ENCODE measurements at places on chromosomes 16 and 17.

DNA sequence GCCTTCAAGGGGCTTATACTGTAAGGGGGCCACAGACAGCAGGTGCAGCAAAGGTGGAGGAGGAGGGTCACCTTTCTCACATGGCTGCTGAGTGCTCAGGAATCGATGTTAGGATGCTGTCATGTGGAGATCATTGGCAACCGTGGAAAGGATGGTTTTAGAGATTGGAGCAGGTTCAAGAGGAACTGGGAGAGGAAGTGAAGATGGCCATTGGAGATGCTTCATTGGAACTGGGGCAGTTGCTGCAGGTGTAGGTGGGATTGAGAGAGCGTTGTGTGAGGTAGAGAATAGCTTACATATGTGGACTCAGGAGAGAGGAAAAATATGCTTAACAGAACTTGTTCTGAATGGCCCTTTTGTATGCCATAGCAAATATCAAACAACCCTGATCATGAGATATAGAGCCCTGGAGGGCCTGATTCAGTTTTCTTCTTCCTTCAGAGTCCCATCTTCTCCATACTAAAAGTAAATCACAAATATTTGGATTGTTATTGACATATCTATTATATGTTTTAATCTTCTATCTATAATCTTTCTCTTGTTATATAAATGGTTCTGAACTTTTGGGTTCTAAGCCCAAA is 40.8 kb downstream of the LDHD start:
- no peak for DNase-seq

- DNase-seq: no peak
Measured at GRCh38 chr17:49337884-49338283, 24.2 kb downstream of the ZNF652 start.

DNA sequence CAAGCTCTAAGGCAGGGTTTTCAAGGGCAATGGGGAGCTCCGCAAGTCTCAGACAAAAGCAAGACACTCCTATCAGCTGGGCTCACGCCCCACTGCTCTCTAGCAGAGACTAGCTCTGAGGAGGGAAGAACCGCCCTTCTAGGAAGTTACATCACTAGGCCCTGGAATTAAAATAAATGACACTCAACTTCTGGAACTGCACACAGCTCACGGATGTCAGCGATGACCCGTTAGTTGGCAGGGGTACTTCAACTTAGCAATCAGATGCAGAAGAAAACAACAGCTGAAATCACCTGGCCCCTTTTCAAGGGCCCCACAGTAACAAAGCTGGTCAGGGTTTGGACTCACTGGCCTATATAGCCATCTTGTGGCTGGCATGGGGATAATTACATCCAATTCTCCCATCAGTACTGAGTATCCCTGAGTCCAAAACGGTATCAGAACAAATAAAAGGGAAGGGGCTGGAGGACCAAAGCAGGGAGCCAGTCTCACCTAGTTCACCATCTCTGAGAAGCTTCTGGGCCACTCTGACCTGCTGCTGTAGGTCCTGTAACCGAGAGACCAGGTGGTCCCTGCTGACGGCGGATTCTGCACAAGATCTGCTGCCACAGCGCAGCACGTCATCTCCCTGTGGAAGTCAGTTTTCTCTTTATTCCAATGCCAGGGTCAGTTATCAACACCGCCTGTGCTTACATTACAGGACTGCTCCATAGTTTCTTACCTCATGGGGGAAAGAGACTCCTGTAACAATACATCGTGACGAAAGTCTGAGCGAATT is 22.2 kb downstream of the SERPINF1 start:
- peak; percentile 86 for DNase-seq

- DNase-seq: peak; percentile 14
Measured at GRCh38 chr17:40563220-40564052, 1.8 kb downstream of the CCR7 start.

- DNase-seq: no peak
Measured at GRCh38 chr16:56306690-56307533, 115.6 kb downstream of the GNAO1 start.

GRCh38 chr17:16288860-16289571 is 64.3 kb downstream of the CENPV start:
- no peak for DNase-seq

DNA sequence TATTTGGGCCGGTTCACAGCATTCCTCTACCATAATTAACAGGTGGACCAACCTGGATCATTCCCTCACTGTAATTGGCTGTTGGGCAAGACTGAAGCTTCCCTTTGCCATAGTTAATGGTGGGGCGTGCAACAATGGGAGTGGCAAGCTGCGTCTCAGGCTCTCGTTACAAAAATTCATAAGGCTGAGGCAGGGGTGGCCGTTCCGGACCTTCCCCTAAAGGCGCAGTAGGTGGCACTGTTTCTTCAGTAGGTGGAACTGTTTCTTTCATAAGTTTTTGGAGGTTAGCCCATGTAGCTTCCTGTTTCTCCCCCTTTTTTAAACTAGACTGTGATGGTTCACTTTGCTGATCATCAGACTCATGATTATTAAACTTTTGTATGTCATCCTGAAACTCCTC is 17.0 kb upstream of the TMC5 start:
- no peak for DNase-seq

Data from femur (tissue), 1 donor.